ENCODE measurements at places on chromosomes 5 and 9.
A peak's percentile ranks its signal among the peaks of the same experiment; 100 is the strongest.

GRCh38 chr5:17720071-17720470 is 85.8 kb downstream of the TAF11L14 start:
- no peak for DNase-seq

DNA sequence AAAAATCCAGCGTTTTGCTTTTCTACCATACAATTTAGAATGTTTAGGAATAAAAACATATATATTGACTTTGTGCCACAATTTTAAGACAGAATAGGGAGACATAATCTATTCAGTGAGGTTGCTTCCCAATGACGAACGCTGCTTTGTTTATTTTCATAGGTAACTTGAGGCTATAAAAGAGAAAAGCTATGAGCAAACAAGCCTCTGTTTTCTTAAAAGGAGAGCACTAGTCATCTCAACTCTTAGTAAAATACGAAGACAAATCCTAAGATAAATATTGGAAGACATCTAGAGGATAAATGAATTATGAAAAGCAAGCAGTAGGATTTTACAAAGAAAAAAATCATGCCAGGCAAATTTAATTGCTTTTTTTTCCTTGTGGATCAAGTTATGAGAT is 363.6 kb downstream of the ANXA1 start:
- DNase-seq = no peak

DNA sequence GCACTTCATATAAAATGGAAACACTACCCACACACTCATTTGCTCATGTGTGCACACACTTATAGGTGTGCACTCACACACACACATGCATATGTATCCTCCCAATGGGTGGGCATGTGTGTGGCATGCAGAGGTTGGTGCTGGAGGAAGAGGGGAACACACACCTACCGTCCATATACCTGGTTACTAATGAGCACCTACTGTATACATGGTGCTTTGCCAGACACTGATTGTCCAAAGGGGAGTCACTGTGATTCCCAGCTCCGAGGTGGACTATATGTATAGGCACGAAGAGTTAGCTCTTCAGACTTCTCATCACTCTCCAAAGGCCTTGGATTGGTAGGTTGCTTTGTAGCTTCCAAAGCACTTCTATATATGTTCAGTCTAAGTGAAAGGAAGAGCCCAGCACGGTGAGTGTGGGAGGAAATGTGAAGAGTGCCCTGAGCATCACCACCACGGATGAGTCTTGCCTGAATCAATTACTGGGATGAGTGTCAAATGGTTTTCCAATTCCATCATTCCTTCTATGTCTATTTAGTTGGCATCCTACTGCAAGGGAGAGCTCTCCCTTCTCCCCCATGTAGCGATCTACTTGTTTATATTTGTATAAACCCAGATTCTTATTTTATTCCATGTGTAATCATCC is 12.6 kb upstream of the ERGIC1 start:
- no peak for DNase-seq

DNA sequence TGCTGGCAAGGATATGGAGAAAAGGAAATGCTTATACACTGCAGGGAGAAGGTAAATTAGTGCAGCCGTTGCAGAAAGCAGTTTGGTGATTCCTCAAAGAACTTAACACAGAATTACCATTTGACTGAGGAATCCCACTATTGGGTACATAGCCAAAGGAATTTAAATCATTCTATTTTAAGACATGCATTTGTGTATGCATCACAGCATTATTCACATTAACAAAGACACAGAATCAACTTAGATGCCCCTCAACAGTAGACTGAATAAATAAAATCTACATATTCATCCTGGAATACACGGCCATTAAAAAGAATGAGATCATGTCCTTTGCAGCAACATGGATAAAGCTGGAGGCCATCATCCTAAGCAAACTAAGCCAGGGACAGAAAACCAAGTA is 510.1 kb upstream of the CDH9 start:
- no peak for DNase-seq

DNA sequence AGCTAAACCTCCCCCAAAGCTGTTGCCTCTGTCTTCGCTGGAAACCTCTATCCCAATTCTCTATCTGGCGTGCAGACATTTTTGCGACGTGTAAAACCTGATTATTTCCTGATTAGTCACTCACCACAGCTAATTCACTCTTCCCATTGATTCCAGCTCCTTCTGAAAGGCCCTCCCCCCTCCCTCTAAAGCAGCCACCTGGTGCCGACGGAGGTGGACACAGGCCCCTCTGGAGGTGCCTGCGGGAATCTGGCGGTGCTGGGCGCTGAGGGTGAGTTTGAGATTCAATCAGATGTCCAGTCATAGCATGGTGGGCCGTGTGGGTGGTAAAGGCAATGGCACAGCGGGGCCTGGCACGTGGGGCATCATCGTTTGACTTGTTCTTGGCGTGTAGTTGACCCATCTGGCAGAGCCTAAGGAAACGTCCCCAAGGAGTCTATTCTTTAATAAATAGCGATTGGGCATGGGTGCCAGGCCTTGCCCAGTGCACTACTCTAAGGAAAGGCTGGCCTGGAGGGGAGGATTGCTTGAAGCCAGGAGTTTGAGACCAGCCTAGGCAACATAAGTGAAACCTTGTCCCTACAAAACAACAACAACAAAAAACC is 271.1 kb upstream of the MVB12B start:
- peak; percentile 57 for DNase-seq

DNA sequence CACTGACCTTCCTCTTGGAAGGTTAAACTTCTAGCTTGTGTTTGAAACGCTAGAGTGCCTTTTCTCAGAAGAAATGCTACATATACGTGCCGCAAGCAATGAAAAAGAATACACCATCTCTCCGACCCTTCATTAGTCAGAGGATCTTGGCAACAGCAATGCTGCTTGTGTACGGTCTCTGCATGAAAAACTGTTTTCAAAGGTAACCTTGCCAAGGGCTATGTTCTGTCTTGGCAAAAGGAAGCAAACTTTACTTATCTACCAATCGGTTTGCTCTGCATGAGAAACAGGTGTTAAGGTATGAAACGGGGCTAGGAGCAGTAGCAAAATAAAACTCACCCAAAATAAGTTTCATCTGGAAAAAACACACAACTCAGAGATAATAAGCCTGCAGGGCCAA is 297.8 kb downstream of the FBXL17 start:
- no peak for DNase-seq

- DNase-seq = peak; percentile 99
Observed at GRCh38 chr5:172361566-172362238, 78.1 kb upstream of the UBTD2 start.

DNA sequence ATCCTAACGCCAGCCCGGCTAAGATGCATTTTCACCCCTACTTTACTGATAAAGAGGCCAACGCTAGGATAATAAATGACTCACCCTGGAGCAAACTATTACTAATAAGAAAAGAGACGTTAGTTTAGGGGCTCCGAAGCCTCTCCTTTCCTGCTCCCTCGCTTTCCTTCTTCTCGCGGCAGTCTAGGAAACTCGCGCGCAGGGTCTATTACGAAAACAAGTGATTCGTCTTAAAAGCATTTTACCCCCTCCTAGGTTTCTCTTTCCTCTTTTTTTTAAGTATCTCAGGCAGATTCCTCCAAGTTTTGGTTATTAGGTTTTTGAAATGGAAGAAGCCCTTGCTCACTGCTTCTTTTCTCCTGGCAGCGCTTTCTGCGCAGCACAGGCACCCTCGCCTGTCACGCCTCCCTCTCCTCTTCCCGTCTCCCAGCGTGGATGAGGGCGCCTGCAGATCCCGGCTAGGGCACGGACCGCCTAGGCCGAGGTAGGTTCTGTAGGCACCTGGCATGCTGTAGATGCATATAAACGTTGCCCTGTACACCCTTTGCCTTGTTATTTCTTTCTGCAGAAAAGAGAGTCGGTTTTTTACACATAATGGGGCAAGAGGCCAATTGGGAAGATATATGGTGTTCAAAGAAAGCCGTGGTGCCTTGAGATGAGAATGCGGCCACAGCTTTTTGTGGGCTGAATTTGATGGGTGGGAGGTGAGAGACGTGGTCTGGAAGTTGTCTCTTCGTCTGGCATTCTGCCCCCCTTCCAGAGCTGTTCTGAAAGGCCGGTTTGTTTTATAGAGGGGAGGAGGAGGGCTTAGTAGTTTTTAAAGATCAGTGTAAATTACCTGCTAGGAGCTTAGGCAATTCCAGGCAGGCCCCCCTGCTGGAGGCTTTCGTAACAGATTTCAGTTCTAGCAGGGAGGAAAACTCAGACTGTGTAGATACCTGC is 983 bp downstream of the GCNT1 start:
- DNase-seq = peak; percentile 67

Measured in AG10803 (cell line).